ENCODE measurements at places on chromosomes 13 and 19.

GRCh38 chr19:33551676-33552075 lies 30.1 kb upstream of the PEPD start:
- DNase-seq: no peak

DNA sequence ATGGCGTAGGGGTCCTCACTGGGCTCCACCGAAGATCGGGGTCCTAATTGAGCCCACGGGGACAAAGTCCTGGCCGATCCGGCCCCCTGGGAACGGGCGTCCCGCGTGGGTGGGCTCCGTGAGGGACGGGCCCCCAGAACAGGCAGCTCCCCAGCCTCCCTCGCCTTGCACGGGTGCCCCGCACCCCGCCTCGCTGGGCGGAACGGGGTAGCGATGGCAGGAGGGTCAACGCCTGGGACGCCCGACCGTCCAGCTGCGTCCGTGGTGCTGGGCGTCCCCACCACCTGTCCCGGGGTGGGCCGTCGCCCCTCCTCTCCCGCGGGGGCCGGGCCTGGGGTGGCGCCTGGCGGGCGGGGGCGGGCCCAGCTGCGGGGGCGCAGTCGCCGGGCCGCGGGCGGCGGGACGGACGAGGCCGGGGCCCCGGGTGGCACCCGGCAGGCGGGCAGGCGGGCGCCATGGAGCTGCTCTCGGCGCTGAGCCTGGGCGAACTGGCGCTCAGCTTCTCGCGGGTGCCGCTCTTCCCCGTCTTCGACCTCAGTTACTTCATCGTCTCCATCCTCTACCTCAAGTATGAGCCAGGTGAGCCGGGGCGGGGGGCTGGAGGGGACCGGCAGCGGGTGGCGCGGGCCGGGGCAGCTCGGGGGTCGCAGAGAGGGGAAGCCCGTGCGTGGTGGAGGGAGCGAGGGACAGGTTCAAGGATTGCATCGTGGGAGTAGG lies at the start of gene TMEM38A:
TSS of gene TMEM38A (plus strand) at position 377 of the 717 bp plus-strand sequence. CDS start at position 456, 79 bp downstream.
- peak; percentile 41 for DNase-seq

- no peak for DNase-seq
These were observed 2.3 kb downstream of the HSPB6 start for GRCh38 chr19:35754370-35755130.

DNA sequence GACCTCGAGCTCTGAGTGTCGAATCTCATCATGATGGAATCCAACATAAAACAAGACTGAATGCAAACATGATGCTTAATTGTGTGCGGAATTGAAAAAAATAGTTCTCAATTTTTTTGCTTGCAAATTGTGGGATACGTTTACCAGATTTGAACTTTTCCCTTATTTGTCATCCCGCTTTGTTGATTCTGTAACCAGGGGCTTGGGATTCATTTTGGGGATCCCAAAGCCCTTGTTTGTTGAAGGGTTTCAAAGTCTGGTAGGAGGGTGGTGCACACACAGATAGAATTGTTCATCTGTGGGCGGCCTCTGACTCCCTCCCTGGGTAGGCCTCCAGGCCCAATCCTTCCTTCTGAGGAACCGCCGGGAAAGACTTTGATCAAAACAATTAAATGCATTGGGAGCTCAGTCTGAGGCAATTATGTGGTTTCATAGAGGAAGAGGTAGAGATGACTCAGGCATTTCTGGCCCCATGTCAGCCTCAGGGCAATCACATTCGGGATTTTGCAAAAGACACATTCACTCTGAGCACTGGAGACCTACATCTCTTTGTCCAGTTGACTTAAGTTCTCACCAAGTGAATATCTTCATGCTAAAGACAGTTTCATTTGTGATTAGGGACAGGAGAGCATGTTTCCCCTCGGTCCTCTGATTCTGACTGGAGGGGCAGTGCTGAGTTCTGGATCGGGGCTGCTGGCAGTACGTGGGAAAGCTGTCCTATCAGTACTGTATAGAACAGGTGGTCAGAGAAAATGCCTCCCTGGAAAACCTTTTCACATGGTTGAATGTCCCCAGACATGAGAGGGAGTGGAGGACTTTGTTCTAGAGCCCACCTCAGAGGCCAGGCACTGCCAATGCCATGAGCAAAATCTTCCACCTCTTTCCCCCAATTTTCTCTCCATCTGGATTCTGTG lies 27.8 kb upstream of the IGFL4 start:
- DNase-seq: peak; percentile 13

DNA sequence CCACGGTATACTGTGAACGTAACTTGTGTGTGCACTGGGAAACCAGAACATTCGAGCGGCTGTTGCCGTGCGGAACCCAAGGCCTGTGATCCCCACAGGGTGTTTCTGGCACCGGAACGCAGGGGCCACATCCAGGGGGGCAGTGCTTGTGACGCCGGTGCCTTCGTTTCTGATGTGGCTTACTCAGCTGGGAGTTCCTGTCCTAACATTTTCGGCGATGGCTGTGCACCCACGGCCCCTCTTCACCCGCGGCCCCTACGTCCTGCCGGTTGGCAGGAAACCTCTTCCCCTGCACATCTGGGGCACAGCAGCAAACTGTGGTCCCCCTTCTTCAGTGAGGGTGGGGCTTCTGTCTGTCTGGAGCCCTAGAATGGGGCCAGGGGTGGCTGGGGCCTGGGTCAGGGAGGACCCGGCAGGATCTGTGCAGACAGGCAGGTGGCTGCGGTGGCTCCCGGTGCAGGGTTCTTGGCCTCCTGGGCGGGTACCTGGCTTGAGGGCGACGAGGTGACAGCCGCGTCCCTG lies 26.2 kb downstream of the CSNK1G2 start:
- no peak for DNase-seq

DNA sequence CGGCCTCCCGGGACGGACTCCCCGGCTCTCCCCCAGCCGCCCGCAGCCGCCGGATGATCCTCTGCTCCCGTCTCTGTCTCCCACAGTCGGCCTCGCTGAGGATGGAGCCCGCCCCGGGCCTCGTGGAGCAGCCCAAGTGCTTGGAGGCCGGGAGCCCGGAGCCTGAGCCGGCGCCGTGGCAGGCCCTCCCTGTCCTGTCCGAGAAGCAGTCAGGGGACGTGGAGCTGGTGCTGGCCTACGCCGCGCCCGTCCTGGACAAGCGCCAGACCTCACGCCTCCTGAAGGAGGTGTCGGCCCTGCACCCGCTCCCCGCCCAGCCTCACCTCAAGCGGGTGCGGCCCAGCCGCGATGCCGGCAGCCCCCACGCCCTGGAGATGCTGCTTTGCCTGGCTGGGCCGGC lies 6.8 kb downstream of the ADAT3 start:
- peak; percentile 32 for DNase-seq

DNA sequence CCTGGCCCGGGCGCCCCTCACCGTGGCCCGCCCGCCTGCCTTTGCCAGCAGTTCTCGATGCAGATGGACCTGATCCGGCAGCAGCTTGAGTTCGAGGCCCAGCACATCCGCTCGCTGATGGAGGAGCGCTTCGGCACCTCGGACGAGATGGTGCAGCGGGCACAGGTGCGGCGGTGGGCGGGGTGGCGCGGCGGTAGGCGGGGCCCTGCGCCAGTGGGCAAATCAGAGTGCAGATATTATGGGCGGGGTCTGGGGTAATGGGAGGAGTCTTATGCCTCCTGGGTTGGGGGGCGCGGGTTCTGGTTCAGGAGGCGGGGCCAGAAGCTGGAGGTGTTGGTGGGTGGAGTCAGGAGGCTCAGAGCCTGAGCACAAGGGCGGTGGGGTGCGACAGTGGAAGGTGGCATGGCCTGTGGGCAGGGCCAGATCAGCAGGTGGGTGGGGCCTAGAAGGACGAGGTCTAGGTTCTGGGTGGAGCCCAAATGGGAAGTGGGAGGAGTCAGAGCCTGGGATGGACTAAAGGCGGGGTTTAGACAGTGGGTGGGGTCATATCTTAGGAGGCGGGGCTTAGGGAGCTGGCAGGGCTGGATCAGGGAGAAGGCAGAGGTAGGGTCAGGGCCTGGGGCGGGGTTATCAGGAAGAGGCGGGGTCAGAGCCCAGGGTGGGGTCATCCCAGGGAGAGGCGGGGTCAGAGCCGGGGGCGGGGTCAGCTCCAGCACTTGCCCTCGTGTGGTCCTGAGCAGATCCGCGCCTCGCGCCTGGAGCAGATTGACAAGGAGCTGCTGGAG lies 5.6 kb downstream of the APC2 start:
- peak; percentile 92 for DNase-seq

DNA sequence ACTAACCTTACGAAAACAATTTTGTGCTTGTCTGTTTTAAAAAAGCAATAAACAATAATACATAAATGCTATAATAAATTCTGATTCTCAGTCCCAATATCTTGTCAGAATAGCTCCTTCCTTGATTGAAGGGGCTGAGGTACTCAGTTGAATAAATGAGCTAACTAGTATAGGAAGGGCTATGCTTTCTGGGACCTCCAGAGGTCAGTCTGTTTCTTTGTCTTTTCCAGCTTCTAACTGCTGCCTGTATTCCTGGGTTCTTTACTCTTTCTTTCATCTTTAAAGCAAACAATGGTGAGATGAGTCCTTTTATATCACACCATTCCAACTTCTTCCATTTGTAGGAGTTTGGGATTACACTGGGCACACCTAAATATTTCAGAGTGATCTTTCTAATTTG lies 1297.0 kb upstream of the ATXN8OS start:
- no peak for DNase-seq

- no peak for DNase-seq
These were observed 59.0 kb downstream of the FLT1 start for GRCh38 chr13:28435917-28436316.

Data from hematopoietic multipotent progenitor cell treated with erythropoietin and hydrocortisone succinate and interleukin-3 and kit ligand, for 6 days (in vitro differentiated cells).